ENCODE measurements at places on chromosomes 1 and 21.

DNA sequence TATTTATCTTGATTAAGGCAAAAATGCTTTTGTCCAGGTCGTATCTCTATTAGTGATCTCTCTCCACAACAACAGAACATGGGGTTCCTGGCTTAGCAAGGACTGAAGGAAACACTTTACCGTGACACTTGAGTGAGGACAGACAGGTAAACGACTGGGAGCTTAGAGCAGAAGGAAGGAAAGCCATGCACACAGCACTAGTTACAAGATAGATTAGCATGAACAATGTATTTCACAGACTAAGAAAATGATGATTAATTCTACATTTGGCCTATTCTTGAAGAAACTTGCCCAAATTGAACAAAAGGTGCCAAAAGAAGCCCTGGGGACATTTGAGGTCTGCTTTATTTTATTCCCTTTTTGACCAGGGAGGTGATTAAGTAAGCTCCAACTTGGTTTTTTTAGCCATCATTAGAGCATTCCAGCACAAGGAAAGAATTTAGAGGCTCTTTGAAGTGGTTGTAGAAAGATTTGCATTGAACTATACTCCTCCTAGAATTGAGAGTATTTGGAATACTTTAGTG lies 248.5 kb downstream of the USP25 start:
- DNase-seq, result no peak

GRCh38 chr1:199176713-199177112 lies 537.9 kb downstream of the PTPRC start:
- DNase-seq, result no peak

DNA sequence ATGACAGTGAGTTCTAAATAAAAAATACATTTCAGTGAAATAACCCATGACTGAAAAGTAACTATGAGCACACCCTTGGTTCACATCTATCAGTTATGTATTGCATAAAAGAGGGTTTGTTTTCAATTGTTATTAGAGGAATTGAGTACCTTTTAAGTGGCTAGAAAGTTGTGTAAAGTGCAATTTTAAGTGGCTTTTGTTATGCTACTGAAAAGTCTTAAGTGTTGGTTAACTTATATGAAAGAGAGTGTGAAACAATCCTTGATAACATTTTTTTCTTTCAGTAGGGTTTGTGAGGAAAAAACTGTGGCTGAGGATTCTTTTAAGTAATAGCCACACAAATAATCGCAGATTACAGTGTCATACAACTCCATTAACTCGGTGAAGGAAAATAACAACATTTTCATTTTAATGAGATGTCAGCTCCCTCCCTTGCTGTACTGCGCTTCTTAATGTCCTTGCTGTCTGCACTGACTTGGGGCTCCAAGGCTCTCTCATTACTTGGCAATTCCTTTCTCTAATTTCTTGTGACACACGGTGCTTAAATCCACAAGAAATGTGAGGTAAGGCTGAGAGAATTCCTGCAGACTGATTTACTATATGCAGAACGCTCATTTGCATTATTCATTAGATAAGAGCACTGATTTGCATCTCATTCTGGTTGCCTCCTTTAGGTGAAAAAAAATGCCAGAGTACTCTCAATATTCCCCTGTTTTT lies 40.6 kb downstream of the NTNG1 start:
- DNase-seq, result no peak

GRCh38 chr1:212217633-212218032 lies 67.6 kb upstream of the PPP2R5A start:
- DNase-seq, result no peak

DNA sequence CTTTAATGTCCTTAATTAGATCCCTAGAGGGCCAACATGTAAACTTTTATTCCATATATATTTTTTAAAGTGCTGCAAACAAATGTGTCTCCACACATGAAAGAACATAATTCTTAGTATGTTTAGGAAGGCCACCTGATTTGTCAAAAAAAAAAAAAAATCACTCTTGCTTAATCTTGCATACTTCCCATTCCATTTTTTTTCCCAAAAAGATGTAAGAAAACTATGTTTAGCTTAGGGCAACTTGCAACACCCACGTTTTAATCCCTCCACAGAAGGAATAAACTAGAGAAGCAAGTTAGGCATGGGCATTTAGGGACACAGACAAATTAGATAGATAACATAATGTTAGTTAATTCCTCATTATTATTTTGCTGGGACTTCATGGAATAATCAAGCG lies 5.6 kb downstream of the YOD1 start:
- no peak for DNase-seq

GRCh38 chr1:67888216-67889106 lies 55.2 kb upstream of the GNG12 start:
- DNase-seq, result no peak

GRCh38 chr1:31802190-31803150 lies 13.4 kb downstream of the SPOCD1 start:
- no peak for DNase-seq

GRCh38 chr1:180431683-180432082 lies 70.7 kb downstream of the ACBD6 start:
- DNase-seq, result no peak

- no peak for DNase-seq
Measured at GRCh38 chr21:36727866-36728265, 29.0 kb downstream of the SIM2 start.

DNA sequence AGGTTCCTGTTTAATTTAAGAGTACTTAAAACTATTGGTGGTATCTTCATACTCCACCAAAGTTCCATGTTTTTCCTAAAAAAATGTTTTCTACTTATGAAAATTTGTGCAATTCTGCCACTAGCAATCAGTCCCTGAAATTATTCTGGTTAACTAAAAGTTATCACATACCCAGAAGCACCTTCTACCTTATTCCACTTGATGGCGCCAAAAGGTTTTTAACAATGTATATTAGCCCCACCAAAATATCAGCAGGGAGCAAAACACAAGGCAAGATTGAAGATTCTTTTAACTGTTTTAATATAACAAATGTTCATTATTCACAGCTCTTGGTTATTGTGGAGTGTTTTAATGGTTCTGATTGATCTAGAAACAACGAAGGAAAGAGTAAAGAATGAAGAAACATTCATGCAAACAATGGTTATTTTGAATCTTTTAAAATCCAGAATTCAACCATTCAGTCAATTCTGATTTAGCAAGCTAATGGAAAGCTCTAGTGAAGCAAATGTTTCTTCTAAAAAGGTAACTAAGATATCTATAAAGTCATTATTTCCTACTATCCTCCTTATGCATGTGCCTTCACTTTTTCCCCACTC lies 67.2 kb downstream of the TTLL7 start:
- no peak for DNase-seq

DNA sequence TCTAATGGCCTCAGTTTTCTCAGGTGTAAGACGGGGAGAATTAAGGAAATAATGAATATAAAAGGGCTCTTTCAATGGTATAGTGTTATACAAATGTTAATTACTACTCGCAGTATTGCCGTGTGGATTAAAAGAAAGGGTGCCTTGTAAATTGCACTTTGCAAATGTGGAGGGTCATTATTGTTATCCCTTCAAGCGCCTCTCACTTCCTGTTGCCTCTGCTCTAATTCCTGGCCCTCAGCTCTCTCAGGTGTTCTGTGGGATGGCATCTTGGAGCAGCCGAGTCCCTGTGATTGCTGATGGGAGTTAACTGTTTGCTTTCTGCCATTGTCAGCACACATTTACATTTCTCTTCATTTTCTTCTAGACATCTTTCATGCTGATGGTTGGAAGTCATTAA lies 7.1 kb upstream of the S100A11 start:
- no peak for DNase-seq

- no peak for DNase-seq
Measured at GRCh38 chr1:54275349-54275748, 75.4 kb downstream of the MRPL37 start.

All from stimulated activated CD4-positive, alpha-beta T cell treated with anti-CD3 and anti-CD28 coated beads, Interleukin-1b, Interleukin-23, amount 100 ng/mL, for 24 hours (primary cell).